Urinary bladder (tissue), 4 donors: ENCODE measurements at places on chromosomes 2 and 18. TPM values are rescaled to one million over a fixed set of nuclear protein-coding genes. Genes with fewer than 3 reads are reported as not detected.

DNA sequence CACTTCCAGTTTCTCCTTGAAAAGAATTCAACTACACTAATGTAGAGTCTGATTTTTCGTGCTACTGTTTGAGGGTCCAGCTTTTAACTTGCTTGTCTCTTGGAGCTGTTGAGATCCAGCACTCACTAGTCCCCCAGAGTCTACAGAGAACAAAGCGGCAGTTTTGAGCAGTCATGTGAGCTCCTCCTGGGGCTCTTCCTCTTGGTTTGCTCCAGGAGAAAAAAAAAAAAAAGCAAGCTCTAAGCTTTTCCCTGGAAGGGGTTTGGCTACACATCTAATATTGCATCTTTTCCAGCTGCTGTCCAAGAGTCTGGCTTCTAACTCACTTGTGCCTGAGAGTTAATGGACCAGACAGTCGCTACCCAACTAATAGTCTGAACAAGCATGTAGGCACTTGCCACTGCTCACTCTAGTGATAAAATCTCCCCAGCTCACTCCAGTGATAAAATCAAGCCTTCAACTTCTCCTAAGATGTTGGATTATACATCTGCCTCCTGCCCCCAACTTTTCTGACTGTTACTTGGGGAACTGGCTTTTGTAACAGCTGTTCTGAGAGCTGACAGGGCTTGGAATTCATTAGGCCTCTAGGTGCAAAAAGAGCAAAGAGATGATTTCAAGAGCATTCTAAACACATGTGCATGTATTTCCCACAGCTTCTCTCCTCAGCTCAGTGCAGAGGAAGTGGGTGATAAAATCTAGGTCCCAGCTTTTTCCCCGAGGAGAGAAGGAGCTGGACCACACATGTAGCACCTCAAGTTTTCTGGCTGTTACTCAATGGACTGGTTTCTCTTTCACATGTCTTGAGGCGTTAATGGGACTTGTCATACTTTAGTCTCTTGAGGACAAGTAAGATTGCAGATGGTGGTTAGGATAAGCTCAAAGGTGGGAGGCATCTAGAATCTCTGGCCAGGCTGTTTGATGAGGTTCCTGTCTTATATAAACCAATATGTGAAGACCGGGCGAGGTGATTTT lies 750.5 kb downstream of the LRP1B start:
- DNase-seq: no peak

DNA sequence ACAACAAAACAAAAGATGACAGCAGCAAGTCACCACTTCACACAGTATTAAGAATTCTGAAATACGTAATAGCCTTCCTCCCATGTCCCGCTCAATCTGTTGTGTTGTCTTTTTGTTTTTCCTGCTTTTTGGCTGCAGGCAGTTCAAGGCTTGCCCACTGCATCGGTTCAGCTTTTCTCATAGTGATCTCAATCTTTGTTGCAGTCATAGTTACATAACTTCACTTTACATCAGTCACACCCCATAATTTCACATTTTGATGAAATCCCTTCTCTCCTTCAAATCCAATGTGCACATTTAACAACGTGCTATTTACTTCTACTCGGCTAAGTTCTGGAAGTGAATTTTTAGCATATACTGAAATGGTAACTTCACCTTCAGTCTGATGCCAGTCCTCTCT lies 33.8 kb upstream of the HAAO start:
- DNase-seq: no peak

DNA sequence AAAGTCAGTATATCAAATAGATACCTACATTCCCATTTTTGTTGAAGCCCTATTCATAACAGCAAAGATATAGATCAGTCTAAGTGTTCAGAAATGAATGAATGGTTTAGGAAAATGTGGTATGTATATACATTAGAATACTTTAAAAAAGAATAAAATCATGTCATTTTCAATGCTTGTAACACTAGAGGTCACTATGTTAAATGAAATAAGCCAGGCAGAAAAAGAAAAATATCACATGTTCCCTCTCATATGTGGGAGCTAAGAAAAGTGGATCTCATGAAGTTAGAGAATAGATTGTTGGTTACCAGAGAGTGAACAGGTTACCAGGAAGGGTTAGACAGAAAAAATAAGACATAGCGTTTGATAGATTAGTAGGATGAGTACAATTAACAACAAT lies 1111.0 kb upstream of the SLC39A10 start:
- no peak for DNase-seq

DNA sequence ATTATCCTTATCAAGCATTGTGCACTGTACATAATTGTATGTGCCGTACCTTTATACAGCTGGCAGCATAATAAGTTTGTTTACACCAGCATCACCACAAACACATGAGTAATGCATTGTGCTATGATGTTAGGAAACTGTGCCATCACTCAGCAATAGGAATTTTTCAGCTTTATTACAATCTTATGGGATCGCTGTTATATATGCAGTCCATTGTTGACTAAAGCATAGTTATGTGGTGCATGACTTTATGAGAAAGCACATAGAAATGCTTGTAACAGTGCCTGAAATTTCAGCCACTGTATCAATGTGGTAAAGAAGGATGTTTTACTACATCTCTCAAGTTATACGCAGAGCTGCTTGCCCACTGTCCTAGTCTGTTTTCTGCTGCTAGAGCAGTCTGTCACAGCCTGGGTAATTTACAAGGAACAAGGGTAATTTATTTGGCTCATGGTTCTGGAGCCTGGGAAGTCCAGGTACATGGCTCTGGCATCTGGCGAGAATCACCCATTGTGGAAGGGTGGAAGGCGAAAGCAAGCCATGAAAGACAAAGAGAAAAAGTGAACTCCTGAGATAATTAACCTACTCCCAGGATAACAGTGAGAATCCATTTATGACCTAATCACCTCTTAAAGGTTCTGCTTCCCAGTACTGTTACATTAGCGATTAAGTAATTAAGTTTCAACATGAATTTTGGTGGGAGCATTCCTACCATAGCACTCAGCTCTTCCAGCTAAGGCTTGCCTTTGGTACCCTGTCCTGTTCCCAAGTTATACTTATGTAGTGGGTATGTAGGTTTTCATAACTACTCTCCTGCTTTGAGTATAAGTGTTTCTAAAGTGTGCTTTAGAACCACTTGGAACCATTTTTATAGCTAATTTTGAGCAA lies 4.6 kb downstream of the MAP3K20 start:
- DNase-seq: no peak

GRCh38 chr2:146992466-146992865 lies 852.4 kb upstream of the ACVR2A start:
- DNase-seq: no peak

DNA sequence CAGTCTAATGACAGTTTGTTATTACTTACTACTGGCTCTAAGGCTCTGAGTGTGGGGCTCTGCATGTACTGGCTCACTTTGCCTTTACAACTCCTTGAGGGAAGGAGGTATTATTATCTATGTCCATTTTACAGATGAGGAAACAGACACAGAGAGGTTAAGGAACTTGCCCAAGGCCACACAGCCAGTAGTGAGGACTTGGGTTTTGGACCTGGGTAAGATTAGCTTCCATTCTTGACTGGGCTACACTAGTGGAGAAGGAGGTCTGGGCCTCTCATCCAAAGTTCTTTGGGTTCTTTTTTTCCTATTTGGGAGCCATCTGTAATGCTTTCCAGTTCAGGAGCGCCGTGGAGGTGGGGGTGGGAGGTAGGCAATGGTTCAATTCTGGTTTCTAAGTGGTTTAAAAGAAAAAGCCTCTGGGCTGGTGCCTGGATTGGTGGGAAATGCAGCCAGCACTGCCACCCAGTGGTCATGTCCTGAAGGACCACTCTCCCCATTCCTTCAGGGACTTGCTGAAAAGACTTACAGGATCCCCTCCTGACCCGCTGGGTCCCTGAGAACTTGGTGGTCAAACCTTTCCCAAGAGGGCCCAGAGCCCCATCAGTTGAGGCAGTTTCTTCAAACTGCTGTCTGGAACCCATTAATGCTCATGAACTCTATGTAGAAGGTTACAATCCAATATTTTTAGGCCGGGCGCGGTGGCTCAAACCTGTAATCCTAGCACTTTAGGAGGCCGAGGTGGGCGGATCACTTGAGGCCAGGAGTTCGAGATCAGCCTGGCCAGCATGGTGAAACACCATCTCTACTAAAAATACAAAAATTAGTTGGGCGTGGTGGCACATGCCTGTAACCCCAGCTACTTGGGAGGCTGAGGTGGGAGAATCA lies 38.6 kb upstream of the NOTO start:
- DNase-seq: no peak

DNA sequence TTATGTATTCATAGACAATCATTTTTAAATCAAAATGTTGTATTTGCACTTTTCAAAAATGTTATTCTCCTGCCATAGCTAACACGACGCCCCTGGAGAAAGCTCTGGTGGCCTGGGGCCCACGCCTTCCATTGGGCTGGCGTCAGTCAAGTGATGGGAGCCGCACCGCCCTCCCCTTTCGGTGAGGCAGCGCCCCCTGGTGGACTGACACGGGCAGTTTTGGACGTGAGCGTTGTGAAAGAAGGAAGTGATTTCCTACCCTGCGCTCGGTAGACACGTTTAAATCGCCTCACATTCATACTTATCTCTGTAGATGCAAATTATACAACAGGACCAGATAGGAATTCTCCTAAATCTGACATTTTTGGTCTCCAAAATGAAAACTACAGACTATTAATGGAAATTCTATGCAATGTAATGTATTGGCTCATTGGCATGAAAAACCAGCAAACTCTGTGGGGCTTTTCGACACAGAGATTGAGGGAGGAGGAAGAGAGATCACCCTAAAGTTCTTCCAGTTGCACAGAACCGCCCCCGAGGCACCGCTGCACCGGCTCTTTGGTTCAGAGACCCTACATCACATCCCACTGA lies 326.2 kb upstream of the SOX11 start:
- peak; percentile 31 for DNase-seq

- DNase-seq: no peak
Measured at GRCh38 chr2:237566401-237567235, at the start of gene PRLH. TSS of gene PRLH (plus strand) at chr2:237566574. CDS start at chr2:237566574, 0 bp downstream.

DNA sequence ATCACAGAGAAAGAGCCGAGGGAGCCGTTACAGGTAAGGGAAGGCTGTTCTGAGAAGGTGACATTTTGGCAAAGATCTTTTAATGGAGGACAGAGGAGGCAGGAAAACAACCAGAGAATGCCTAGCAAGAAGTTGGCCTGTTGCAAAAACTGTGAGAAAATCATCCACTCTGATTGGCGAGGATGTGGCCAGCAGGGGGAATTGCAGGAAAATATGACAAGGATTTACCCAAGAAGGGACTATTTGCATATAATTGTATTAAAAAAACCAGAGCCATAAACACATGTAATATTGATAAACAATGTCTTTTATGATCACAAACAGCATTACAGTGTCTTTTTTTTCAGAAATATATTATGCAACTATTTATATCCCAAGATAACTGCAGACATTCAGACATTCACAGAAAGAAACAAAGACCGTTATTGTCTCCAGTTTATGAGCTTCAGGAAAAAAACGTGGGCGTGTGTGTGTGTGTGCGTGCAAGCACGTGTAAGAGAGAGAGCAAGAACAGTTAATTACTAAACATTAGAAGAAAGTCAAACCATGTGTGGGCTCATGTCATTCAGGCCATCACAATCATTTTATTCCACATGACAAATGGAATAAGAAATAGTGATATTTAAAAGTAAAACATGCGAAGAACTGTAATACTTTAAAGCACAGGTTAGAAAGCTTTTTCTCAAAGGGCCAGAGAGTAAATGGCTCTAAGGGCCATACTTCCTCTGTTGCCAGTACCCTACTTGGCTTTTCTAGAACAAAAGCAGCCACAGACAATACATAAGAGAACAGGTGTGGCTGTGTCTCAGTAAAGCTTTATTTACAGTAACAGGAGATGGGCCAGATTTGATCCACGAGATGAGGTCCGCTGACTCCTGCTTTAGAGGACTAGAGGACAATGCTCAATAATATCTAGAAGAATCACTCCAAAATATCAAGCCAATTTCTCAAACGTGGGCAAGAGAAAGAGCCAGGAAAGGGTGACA lies 324.1 kb downstream of the DLGAP1 start:
- no peak for DNase-seq

GRCh38 chr2:205972113-205972512 lies 113.9 kb downstream of the INO80D start:
- no peak for DNase-seq

GRCh38 chr2:64608867-64609226 lies 44.9 kb downstream of the SERTAD2 start:
- no peak for DNase-seq

GRCh38 chr18:61869636-61870035 lies 23.2 kb downstream of the RNF152 start:
- no peak for DNase-seq

DNA sequence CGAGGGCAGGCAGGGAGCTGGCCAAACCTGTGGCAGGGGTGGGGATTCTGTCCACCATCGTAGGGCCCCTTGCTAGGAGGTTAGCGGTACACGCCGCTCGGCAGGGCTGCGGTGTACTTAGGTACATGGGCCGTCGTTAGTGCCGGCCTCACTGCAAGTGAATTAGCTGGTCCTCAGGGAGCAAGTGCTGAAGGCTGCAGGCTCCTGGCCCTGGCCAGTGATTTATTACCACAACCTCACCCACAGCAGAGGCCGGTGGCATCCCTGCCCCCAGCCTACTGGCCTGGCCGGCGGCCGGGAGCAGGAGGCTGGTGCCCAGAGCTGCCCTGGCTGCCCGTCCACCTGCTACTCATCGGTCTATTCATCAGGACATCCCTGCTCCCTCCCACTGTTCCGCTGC lies 19.6 kb upstream of the PTMA start:
- DNase-seq: no peak

GRCh38 chr18:55906536-55906935 lies 318.5 kb upstream of the TCF4 start:
- DNase-seq: no peak

- DNase-seq: no peak
Measured at GRCh38 chr2:12990523-12990922, 273.8 kb downstream of the TRIB2 start.

- no peak for DNase-seq
Measured at GRCh38 chr2:173350383-173350782, 4.3 kb upstream of the CDCA7 start.

Gene ACADL
- polyA plus RNA-seq: 0.22 TPM

Gene LIMS2
- polyA plus RNA-seq: 346 TPM

Gene CDH7
- 0.04 TPM for polyA plus RNA-seq

Gene ASB3
- polyA plus RNA-seq: 9.0 TPM

Gene STPG4
- polyA plus RNA-seq: 0.41 TPM
